ENCODE measurements at places on chromosomes 1 and 21.

DNA sequence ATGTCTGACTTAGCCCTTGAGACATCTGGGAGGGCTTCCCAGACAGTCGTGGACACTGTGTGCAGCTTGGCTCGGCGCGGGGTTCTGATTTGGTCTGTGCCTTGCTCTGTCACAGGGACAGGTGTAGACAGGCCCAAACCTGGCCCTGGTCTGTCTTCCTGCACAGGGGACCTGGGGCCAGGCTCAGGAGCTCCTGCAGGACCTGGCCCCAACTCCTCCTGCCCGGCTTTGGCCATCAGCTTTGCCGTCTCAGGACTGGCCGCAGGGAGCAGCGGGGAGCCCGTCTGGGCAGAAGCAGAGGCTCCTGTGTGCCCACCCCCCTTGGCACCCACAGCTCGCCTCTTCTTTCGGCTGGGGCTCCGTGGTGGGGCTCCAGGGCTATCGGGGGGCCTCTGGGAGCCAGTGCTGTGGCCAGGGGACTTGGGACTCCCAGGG lies 1.7 kb downstream of the PERM1 start:
- DNase-seq = no peak

DNA sequence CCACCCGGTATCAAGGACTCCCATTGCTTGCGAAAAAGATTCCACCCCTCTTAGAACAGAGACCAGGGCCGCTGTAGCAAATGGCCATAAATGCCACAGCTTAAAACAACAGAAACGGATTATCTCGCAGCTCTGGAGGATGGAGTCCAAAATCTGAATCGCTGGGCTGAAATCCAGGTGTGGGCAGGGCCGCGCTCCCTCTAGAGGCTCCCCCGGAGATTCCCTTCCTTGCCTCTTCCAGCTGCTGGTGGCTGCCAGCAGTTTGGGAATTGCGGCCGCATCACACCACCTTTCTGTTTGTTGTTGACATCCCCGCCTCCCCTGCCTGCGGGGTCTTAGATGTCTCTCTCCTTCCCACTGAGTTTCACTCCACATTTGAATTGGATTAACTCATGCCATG lies 15.6 kb downstream of the PDE9A start:
- no peak for DNase-seq

GRCh38 chr1:161910604-161911003 lies 113.1 kb downstream of the OLFML2B start:
- DNase-seq = no peak

DNA sequence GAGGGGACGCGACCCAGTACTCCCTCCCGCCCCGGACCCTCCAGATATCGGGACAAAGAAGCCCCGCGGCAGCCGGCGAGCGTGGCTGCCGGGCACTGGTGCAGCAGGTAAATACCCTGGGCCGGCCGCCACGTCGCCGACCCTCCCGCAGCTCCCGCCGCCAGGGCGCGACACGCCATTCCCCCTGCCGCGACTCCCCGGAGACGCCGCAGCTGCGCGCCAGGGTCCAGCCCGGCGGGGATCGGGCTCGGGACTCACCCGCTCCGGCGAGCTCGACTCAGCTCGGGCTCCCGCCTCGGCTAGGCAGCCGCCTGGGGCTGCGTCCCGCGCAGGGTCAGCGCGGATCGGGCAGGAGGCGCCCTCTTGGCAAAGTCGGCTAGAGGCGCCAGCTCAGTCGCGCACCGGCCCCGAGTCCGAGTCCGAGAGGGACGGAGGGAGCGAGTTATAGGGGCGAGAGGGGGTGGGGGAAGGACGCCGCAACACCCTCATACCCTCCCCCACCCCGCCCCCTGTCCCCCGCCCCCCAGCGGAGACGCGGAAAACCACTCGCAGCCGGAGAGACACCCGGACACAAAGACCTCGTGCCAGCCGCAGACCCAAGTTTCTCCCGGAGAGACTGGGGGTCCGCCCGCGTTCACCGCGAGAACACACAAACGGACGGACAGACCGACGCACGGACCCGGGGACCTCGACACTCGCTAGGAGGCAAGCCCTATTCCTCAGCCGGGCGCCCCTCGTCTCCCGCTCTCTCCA lies 985 bp downstream of the SYT6 start:
- no peak for DNase-seq

GRCh38 chr1:213826891-213827290 lies 160.9 kb upstream of the PROX1 start:
- DNase-seq = no peak

- DNase-seq = no peak
Observed at GRCh38 chr1:206782448-206782847, 10.2 kb upstream of the IL10 start.

DNA sequence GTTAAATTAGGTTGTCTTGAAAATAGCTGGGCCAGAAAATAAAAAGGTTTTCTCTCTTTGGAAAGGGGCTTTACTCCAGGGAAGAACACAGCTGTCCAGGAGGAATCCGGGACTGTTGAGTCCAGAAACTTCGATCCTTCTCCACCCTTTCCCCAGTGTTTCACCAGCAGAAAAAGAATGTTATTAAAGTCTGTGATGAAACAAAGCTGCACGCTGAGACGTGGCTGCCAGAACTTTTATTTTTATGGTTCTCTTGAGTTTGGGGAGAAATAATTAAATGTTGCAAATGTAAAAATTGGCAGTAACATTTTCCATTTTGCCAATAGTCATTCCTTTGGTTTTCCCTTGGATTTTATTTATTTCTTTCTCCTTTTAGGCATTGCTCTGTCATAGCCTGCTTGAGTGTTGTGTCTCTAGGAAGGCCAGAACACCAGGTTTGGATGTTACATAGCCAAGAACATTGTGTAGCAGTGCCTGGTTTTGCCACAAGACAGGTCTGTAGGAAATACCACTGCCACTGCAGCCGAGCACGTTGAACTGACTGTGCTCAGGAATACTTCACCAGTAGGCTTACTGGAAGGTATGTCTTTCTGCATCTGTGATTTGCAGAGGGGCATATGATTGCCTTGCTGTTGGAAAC lies 87.4 kb downstream of the ROR1 start:
- no peak for DNase-seq

GRCh38 chr1:145891587-145892485 lies 6.2 kb upstream of the ANKRD35 start:
- peak; percentile 97 for DNase-seq

GRCh38 chr1:242184955-242185354 lies 186.1 kb upstream of the MAP1LC3C start:
- no peak for DNase-seq

GRCh38 chr1:24735509-24736375 lies 9.5 kb upstream of the CLIC4 start:
- peak; percentile 34 for DNase-seq

- no peak for DNase-seq
Observed at GRCh38 chr1:19101244-19101643, 108.8 kb downstream of the UBR4 start.

DNA sequence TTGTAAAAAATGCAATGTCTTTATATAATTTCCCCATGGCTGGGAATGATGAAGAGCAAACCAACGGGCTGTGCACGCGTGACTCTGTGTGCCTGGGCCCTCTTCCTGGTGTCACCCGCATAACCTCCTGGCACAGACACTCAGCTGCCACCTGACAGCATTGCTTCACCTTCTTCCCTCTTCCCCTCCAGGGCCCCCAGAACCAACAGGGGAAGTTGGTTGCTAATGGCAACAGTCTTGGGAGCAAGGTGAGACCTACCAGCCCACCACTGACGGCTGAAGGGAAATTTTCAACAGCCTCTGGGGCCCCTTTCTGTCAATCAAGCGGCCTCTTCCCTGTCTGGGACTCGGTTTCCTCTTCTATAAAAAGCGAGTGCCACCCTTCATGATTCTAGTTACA lies 33.2 kb downstream of the SSBP3 start:
- DNase-seq = no peak

DNA sequence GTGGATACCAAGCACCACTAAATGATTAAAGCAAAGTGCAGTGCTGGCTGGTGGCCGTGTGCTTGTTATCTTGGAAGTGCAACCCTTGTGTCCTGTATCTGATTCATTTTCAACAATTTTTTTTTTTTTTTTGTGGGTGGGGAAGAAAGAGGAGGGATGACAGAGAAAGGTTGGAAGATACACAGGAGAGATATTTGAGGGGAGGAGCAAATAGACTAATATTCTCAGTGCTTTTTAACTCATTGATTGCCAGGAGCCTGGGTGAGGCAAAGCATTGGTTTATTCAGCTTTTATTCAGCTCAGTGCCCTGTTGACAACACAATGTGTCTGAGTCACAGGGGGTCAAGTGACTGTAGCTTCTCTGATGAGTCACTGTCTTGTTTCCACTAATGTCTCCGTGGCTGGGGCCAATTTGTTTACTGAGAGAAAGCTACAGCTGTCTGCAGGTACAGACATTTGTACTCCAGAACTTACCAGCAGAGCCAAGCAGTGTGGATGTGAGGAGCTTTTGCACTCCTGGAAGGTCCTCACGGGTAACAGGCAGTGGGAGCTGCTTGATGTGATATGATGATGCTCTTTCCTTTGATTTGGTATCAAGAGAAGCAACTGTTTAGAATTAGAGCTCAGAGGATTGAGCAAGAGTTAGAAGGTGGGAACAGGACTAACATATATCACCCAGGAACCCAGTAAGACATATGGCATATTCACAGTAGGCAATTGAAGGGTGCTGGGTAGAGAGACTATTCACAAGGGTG lies 23.6 kb upstream of the DNM3 start:
- no peak for DNase-seq

Measured in Caco-2 (cell line).